HuH-7 (cell line): ENCODE measurements at places on chromosomes 1 and 21.

- DNase-seq = no peak
These were observed 20.3 kb downstream of the FASLG start for GRCh38 chr1:172679000-172679772.

DNA sequence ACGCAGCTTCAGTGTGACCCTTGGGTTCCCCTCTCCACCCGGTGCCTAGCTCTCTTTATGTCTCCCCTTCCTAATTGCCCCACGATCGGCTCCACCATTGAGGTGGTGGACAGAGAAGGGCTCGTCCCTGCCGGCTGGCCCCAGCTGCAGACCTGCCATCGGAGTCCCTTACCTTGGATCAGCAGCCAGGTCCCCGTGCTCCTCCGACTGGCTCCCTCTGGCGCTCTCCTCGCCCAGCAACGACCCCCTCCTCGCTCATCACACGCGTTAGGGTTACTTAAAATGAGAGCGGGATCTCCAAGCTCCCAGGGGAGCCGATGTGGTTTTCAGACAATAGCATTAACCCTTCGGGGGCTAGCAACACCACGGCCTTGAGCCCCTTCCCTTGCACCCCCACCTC lies 8.1 kb upstream of the ETV3L start:
- no peak for DNase-seq

GRCh38 chr1:219544163-219544846 lies 68.6 kb downstream of the ZC3H11B start:
- DNase-seq = no peak

GRCh38 chr1:195761104-195761503 lies 847.1 kb downstream of the KCNT2 start:
- DNase-seq = no peak

GRCh38 chr1:1573843-1574720 lies 581 bp downstream of the SSU72 start:
- peak; percentile 67 for DNase-seq

GRCh38 chr21:19197950-19198349 lies 794.4 kb upstream of the TMPRSS15 start:
- DNase-seq = no peak

DNA sequence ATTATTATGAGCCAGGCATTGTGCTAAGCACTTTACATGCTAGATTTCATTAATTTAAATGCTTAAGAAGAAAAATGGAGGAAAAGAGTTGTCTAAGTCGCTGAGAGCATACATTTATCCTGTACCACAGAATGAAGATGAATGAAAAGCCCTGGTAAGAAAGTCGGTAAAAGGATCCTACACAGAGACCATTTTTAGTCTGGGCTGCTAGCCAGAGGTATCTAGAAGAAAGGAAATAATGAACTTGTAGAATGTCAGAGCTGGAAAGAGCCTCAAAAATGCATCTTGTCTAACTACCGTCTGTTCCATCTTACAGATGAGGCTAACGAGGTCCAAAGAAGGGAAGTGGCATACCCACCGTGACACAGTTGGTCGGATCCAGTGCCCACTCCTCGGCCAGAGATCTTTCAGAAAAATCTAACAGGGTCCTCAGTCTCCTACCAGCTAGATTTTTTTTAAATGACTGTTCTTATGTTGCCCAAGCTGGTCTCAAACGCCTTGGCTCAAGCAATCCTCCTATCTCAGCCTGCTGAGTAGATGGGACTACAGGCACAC lies 12.2 kb upstream of the TNR start:
- no peak for DNase-seq

DNA sequence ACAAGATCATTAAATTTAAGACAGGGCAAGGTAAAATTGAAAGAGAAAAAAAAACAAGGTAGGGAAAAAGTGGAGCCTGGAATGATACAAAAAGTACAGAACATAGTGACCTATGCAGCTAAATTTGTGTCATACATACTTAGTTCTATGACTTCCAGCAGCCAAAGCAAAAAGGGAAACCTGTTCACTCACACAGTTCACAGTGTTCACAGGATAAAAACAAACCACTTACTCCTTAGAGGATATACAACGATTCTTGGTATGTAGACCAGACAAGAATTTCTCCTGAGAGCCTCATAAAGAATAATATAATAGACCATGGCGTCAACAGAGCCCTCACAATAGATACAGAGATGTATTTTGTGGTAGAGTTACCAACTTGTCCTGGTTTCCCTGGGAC lies 27.5 kb downstream of the COA7 start:
- no peak for DNase-seq

GRCh38 chr1:168767894-168768584 lies 39.0 kb upstream of the DPT start:
- DNase-seq = no peak

DNA sequence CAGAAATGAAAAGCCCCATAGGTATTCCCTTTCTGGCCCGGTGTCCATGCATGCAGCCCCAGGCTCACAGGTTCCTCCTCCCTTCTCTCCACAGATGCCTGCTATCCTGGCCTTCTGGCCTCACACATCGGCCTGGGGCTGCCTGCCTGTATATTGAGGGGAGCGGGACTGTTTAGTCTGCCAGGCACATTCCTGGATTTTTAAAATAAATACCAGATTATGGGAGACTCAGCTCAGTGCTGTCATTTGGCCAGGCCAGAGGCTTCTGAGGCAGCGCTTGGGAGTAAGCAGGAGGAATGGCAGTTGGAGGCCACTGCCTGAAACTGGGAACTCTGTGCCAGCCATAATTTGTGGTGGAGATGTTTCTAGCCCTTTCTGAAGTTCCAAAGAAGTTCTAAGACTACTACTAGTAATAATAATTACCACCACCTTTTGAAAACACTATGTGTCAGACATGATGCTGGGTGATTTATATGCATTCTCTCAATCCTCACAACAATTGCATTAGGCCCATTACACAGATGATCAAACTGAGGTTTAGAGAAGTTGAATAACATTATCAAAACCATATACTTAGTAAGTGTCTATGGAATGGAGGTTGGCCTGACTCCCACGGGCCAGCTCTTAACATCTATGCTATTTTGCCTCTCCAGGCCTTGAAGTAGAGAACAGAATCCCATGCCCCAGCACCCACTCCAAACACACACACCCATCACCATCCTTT lies 107.6 kb downstream of the PLXNA2 start:
- no peak for DNase-seq

DNA sequence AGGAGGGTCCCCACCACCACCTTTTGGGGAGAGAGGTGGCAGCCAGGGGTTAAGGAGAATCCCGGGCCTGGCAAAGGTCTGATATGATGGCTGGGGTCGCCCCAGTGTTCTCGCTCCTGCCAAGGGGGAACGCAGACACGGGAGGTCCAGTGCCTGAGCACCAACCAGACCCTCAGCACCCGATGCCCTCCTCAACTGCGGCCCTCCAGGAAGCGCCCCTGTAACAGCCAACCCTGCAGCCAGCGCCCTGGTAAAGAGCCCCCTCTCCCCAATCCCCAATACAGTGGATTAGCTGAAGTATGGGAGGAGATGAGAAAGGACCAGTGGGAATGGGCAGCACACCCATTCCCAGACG lies 10.4 kb downstream of the ADAMTSL4 start:
- no peak for DNase-seq

DNA sequence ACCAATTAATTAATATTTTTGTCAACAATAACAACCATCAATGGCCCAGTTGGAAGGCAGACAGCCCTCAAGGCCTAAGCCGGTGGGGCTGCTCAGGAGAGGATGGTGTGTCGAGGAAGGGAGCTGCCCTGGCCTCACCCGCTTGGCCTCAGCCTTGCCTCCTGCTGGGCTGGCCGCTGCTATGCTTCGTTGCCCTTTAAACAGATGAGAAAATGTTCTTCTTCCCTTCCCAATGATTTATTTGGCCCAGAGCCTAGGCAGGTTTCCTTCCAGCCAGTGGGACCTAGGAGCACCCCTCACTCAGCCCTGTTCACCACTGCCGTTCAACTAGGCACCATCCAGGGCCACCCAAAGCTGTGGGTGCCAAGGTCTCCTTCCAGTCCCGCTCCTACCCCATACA lies 3.1 kb upstream of the ADGRB2 start:
- no peak for DNase-seq

- peak; percentile 66 for DNase-seq
These were observed 8.4 kb downstream of the MX2 start for GRCh38 chr21:41369920-41370839.

- DNase-seq = no peak
These were observed 832 bp downstream of the PLPPR4 start for GRCh38 chr1:99265124-99265523.

DNA sequence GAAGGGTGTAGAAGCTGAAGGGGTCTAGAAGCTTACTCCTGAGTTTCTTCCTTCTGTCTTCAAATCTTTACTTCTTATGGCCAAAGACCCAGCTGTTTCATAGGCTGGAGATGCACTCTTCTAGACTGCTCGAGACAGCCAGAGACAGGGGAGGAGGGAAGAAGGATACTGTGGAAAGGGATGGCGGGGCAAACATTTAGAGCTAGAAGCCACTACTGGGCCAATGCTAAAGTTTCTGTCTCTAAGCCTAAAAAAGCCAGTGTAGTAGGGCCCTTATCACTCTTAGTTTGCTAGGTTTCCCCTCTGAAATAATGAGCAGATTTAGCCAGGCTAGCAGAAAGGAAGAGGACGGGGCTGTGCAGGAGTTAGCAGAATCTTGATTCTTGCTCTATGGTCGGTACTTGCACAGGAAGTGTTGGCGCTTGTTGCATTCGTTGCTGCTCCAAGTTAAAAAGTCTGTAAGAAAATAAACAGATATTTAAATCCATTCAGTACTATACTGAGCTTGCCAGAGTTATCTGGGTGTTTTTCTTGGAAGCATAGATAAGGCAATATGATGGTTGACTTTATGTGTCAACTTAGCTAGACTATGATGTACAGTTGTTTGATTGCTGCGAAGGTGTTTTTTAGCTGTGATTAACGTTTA lies 16.9 kb downstream of the REG4 start:
- DNase-seq = no peak

- DNase-seq = no peak
These were observed 24.0 kb upstream of the VWA5B1 start for GRCh38 chr1:20266642-20267041.

GRCh38 chr21:38813547-38813946 lies 7.8 kb downstream of the ETS2 start:
- no peak for DNase-seq

DNA sequence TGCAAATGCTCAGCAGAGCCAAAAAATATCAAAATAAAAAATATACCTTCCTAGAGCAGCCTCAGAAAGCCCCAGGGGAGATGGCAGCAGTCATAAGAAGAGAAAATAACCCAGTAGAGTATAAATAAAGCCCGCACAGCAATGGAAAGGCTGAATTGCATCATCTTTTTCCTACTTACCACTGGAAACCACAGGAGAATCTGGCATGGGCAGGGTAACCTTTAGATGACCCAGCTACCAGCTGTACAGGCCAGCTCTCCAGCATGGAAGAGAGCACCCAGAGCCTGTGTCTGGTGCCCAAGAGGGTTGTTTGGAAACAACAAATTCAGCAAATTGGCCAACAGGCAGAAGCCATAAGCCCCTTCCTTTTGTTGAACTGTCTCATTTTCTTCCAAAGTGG lies 253.1 kb downstream of the OMA1 start:
- DNase-seq = no peak

GRCh38 chr21:36858320-36858957 lies 108.0 kb downstream of the HLCS start:
- no peak for DNase-seq

DNA sequence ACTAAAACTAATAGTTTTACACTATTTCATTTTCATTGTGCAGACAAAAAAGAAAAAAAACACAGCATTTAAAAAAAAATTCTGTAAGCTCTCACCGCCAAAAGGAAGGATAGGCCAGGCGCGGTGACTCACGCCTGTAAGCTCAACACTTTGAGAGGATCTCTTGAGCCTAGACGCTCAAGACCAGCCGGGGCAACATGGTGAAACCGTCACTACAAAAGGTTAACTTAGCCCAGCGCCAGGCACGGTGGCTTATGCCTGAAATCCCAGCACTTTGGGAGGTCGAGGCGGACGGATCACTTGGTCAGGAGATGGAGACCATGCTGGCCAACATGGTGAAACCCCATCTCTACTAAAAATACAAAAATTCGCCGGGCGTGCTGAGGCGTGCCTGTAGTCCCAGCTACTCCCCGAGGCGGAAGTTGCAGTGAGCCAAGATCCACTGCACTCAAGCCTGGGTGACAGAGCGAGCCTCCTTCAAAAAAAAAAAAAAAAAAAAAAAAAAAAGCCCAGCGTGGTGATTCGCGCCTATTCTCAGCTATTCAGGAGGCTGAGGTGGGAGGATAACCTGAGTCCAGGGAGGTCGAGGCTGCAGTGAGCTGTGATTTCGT lies 14.3 kb upstream of the SPEN start:
- DNase-seq = no peak

DNA sequence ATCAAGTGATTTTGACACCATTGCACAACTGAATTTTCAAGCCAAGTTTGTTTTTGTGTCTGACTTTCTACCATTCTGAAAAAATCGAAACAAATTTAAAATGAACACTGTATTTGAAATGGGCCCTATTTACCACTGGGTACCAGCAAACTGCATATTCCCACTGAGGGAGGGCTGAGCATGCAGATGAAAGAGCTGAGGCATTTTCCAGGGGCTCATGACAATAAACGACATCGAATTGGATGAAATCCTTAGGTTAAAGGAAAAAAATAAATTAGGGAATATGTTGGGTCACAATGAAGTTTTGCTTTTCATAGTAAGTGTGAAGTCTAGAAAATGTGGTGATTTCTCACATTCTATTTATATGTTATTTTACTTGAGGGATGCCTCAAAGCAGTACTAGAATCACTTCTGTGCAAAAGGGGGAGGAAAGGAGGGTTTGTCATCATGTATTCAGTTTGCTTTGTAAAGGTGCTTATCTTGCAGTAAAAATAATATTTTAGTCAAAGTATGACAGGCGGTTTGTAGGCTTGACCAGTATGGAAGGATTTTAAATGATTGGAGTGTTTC lies 11.2 kb downstream of the ZBTB18 start:
- DNase-seq = no peak

DNA sequence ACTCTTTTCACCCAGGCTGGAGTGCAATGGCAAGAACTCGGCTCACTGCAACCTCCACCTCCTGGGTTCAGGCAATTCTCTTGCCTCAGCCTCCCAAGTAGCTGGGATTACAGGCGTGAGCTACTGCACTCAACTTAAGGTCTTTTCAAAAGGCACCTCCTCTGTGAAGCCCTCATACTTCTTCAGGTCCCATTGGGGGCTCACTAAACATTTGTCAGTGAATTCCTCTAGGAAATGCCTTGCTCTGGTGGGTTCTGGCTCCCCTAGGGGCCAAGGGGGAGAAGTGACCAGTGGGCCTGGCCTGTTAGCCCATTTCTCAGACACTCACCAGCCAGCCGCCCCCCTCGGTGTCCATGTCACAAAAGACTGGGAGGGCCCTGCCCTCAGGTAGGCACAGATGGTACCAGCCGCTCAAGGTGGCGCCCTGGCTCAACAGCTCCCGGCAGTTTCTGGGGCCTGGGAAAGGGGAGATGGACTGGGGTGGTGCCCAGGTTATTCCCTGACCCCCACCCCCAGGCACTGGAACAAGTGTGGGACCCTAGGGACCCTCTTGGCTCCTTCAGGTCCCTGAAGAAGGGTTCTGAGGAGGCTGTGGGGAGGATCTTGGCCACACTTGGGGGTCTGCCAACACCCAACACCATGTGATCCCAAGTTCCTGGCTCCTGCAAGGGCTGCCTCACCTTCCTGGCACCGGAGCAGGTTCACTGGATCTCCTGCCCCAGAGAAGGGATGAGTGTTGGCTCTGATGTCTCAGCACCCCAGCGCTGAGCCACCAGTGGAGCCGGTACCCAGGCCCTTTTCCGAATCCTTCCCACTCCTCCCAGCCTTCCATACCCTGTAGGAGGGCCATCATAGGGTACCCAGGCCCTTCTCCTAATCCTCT lies 1.6 kb downstream of the FCN3 start:
- peak; percentile 50 for DNase-seq
